CD4-positive, alpha-beta T cell (primary cell): ENCODE measurements at places on chromosomes 12 and 14.

DNA sequence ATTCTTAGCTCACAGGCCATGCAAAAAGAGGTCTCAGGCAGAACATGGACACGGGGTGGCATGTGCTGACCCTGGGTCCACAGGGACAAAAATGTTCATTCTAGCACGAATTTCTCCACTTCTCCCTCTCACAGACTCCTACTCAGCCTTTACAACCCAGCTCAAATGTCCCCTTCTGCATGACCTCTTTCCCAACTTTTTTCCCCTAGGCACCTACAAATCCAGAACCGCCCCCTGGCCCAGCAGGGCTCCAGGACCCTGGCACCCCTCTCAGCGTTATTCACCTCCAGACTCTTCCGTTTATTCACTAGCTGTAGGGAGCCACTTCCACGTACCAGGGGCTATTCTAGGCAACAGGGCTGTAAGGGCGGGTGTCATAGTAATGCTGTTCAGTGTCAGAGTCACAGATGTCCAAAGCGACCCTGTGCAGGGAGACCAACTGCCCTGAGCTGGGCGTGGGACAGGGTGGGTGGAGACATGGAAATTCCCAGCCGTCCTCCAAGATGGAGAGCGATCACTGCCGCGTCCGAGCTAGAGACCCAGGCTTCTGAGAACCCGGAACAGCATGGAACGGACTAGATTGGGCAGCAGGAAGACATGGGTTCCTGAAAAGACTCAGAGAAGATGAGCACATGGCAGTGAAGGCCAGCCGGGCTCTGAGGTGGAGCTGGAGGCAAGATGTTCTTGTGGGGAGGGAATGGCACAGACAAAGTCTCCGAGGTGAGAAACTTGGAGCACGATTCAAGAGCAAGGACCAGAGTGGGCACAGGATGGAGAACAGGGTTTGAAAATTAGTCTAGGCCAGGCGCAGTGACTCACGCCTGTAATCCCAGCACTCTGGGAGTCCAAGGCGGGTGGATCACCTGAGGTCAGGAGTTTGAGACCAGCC is 274.9 kb upstream of the RTL1 start:
- DNase-seq: no peak

DNA sequence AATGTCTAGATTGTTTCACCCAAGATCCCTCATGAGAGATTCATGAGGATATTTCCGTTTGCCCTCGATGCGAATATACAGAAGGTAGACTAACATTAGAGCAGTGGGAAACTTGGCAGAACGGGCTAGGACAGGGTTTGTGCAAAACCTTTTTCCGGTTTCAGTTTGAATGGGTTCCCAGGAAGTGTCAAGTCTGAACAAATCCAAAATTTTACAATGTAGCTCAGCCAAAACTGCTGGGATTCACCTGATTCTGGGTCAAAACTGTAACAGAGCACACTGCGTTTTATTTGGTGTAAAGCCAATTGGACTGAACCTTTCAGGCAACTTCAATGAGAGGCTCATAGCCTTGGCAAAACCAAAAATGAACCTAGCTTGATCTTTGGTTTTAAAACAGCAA is 337.8 kb upstream of the DIO2 start:
- DNase-seq: no peak

GRCh38 chr14:77296155-77296554 is 24.5 kb downstream of the POMT2 start:
- DNase-seq: no peak

- DNase-seq: no peak
Measured at GRCh38 chr14:94906991-94907587, 137.2 kb upstream of the GSC start.

GRCh38 chr14:68208626-68209317 is 389.2 kb downstream of the RAD51B start:
- peak; percentile 42 for DNase-seq

GRCh38 chr12:57630891-57631433 is 2.0 kb downstream of the B4GALNT1 start:
- no peak for DNase-seq

DNA sequence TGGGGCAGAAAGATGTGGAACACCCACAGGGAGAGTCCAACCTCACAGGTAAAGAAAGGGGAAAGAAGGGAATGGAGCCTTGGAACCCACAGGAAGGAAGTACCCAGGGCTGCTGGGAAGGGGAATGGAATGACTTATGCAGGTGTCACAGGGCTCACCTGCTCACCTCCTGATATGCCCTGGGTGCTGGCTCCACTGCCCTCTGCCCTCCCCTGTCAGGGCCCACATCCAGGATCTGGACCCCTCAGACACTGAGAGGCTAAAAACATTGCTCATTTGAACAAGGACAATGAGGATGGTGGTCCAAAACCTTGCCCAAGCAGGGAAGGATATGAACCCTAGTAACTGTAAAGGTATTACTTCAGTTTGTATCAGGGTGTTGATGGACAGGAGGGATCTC is 19.3 kb downstream of the ZBTB39 start:
- no peak for DNase-seq

- DNase-seq: no peak
Measured at GRCh38 chr14:105124823-105125222, 43.8 kb downstream of the JAG2 start.

GRCh38 chr12:124279846-124280360 is 15.0 kb upstream of the RFLNA start:
- no peak for DNase-seq

- no peak for DNase-seq
Measured at GRCh38 chr12:122363782-122364181, 58.7 kb downstream of the CLIP1 start.

DNA sequence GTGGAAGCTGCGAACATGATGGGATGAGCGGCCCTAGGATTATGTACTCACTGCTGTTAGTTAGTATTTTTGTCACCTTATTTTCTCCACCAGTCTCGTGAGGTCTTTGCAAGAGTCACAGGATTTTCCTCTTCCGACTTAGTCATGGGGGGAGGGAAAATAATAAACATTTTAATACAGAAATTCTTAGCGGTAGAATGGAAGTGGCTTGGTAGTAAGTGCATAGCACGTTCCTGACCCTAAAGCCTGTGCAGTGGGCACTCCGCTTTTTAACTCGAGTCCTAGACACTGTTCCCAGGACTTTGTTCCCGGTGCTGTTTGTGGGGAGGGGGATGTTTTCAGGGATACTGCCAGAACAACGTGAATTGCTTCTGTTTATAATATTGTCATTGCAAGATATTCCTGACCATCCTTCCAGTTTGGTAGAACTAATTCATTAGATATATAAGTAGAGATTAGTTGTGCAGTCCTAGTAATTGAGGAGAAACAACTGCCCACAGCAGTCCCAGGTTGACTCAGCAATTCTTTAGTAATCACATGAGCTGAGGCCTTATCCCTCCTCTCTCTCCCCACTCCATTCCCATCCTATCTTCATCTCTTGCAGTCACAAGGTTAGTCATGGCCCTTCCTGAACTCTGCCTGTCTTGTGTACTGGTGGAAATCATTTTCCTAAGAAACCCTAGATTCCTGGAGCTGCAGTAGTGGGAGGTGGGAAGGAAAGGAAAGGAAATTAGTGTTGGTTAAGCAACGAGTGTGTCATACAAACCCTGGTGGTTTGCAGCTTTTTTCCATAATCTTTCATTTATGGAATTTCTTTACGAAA is 799 bp downstream of the SLC38A6 start:
- DNase-seq: no peak

DNA sequence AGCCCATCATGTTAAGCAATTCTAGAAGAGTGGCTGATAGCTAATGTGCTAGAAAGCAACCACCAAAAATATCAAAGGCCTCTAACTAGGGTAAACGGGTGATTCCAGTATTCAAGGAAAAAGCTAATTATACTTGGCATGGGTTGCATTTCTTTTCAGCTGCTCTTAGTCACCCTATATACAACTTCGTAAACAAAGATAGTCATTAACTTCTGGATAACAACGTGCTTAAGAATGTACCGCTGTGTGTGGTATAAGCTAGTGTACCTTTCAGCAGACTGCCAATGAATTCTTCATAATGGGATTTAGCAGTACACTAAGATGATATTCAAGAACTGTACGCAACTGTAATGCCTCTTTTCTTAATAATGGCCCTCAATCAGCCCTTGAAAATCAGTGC is 42.2 kb upstream of the SLC6A13 start:
- DNase-seq: no peak

DNA sequence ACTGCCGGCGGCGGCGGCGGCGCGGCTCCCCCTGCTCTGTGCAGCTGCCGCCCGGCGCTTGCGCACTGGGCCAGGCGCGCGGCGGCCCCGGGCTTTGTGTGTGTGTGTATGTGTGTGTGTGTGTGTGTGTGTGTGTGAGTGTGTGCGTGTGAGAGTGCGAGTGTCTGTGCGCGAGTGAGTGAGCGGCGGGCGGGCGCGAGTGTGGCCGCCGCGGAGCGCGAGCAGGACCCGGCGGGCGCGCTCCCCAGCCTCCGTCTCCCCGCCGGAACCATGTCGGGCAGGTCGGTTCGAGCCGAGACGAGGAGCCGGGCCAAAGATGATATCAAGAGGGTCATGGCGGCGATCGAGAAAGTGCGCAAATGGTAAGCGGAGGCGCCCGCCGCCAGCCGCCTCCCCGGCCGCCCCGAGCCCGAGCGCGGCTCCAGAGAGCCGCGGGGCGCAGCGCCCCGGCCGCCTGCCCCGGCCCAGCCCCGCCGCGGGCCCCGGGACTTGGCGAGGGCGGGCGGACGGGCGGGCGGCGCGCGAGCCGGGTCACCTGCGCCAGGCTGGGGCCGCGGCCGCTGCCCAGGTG is at the start of gene BCL7A:
BCL7A (plus strand) TSS at position 63 of the 571 bp plus-strand sequence; CDS start at position 271, 208 bp downstream.
- DNase-seq: peak; percentile 64

DNA sequence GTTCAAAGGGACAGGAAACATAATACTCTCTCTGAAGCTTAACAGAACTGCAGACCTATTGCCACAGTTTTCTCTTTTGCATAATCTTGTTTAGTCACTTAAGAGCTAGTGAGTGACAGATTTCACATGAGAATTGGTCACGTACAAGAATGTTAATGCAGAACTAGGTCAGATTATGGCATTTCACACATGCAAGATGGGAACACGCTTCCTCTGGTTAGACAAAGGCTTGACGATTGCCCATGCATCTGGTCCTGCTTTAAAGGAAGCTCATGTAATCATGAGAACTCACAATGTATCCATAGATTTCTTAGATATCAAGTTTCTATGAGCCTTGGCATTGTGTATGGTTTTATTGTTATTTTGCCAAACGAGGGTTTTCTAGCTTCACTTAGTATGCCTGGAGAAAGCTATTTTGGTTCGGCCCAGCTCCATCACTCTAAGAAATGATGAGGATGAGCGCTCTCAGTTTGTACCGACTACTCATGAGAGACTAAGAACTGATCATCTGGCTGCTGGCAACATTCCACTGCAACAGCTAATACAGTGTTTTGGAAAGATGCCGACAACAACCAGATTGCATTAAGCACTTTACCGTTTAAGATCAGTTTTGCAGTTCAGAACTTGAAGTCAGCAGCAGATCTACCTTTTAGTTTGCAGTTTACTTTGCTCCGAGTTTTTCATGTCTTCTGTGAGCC is 380.0 kb downstream of the DIO2 start:
- DNase-seq: no peak
